Stimulated activated CD4-positive, alpha-beta T cell treated with anti-CD3 and anti-CD28 coated beads, Interleukin-12 subunit alpha, Interleukin-12 subunit beta, amount 100 ng/mL, for 48 hours (primary cell): ENCODE measurements at places on chromosomes 2 and 18.

DNA sequence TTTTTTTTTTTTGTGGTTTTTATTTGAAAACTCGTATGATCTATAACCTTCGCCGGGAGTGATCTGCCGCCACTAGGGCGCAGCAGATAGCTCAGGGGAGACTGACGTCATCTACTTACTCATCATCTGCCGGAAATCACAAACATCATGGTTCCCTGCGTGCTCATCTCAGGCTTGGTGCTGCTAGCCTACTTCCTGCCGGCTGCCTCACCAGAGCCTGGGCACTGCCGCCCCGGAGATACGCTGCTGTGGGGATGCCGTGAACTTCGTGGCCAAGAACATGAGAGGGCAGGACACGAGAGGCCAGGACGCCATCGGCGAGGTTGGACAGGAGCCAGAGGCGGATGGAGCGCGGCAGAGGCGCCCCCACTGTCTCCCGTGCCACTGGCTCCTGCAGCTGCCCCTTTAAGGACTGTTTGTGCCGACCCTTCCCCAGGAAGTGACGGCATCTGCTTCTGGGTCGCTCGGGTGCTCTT lies 68.8 kb downstream of the DOK6 start:
- DNase-seq = peak; percentile 20

- no peak for DNase-seq
Measured at GRCh38 chr2:110866045-110866444, 133.7 kb downstream of the ACOXL start.

DNA sequence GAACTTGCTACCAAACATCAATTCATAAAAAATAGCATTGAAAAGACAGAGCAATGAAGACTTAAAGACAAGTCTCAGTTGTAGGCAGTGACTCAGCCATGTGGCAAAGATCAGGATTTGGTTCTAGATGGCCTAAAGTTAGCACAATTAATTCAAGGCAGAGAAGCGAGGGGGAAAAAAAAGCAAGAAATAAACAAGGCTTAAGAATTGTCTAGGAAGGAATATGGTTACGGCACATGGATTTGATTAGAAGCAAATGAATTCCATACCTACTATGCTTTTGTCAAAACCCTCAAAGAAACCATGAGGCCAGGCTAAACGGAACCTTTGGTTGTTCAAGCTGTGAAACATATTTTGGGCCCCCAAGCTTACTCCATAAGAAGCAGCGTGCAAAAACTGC lies 362.2 kb upstream of the KCNH7 start:
- no peak for DNase-seq

DNA sequence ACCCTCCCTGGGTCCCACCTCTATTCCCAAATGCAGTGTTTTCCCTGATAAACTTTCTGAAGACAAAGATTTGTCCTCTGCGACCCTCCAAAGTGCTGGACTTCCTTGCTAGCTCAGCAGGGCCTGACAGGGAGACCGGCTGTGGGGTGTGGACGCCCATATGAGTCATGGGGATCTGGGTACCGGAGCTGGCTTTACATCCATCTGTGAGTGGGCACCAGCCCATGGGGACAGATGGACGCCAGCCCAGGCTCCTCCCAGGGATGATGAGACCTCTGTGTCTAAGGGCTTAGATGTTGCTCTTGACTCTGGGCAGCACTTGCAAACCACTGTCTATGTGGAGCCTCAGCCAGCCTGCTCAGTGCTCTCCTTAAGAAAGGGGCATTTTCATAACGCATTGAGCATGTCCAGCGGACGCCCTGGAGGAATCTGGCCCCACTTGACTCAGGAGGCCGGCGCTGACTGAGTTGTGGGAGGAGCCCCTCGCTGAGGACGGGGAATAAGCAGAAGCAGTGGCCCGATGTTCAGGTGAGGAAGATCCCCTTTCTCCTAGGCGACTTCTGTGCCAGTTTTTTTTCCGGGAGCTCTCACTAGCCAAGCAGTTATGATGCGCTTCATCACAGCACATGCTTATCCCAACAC lies 229.4 kb upstream of the MYT1L start:
- DNase-seq = no peak

DNA sequence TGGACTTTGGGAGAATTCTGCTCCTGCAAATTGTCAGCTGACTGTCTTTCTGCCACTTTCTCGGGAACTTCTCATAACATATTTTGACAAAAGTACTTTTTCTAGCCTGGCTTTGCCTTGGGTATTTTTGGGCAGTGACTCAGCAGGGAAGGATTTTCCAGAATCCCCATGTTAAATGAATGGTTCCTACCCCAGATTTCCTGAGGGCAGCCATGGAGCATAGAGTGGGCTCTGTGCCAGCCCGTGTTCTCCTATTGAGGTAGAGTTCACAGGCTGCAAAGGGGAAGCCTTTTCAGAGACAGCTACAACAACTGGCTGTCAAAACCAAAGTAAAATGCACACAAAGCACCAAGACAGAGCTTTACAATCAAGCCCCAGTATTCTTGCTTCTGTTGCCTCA lies 59.8 kb downstream of the BMP10 start:
- DNase-seq = no peak

DNA sequence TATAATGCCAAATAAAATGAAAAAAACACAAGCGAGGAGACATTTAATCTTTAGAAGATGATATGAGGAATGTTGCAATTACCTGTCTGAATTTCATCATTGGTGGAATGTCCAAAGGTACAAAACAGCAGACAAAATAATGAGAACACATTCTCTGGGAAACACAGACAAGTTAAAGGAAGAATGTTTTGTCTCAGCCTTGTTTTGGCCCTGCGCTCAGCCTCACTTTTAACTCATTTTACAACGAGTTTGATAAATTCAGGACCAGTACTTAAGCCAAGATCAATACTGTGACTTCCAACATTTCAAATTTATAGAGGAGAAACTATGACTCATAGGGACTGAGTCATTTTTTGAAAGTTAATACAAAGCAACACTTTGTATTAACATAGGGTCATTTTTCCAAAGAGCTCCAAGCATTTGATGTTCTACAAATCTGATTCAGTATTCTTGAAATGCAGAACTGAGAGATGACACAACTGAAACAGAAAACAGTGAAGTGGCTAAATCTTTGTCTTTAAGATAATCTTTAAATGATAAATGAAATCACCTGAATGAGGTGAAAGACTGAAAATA lies 833.2 kb upstream of the CHAC2 start:
- DNase-seq = no peak

DNA sequence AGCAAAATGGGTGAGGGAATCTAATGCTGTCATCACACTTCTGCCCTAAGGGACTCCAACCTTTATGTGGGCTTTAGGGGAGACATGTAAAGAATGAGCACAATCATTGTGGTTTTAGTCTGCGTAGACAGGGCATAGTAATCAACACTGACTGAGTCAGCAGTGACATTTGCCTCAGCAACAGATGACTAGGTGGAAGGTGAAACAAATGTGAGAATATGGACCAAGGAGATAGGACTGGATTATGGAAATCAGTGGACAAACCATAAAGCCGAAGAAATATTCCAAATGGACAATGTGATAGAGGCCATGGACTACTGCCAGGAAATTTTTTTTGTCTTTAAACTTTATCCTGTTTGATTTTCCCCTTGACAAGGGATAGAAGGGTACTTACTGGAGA lies 83.9 kb downstream of the PDK1 start:
- no peak for DNase-seq

DNA sequence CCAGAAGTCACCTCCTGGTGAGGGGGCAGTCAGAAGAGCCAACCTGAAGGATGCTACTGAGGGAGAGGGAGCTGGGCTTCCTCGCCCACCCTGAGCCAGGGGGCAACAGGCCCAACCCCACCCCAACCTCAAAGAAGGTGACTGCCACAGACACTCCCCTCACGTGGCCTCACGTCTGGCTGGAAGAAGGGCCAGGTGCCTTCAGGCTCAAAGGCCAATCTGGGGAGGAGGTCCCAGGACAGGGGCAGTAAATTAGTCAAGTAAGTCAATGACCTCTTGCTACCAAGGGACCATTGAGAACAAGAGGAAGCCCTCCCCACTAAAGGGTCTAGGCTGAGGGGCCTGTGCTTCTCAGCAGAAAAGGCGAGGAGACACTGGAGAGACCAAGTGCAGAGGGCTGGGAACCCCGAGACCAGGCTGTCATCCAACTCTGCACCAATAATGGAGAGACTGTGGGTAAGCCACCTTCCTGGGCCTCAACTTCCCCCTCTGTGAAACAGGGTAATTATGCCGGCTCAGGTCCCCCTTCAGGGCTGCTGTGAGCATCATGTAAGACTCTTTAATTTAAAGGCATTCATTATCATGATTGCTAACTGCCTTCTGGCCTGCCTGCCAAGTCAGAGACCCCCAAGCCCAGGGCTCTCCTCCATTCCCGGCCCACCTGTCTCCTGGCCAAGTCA lies 20.2 kb upstream of the TNS1 start:
- DNase-seq = no peak

DNA sequence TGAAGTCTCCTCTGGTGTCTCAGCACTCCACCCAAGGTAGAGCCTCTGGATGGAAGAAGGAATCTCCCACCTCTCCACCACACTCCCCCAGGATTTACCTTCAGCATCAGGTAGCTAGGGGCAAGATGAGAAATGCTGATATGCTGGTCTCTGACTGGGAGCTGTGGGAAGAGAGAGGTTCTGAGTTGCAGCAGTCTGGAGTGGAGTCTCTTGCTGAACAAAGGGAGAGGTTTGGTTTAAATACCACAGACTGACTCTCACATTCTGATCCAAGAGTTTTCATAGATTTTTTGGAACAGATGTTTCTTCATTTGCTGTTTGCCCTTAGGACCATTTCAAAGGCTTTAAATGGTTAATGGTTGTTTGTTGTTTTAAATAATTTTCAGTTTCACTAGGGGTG lies 1.1 kb upstream of the CFLAR start:
- no peak for DNase-seq

GRCh38 chr2:80153151-80153550 lies 151.4 kb downstream of the LRRTM1 start:
- no peak for DNase-seq

DNA sequence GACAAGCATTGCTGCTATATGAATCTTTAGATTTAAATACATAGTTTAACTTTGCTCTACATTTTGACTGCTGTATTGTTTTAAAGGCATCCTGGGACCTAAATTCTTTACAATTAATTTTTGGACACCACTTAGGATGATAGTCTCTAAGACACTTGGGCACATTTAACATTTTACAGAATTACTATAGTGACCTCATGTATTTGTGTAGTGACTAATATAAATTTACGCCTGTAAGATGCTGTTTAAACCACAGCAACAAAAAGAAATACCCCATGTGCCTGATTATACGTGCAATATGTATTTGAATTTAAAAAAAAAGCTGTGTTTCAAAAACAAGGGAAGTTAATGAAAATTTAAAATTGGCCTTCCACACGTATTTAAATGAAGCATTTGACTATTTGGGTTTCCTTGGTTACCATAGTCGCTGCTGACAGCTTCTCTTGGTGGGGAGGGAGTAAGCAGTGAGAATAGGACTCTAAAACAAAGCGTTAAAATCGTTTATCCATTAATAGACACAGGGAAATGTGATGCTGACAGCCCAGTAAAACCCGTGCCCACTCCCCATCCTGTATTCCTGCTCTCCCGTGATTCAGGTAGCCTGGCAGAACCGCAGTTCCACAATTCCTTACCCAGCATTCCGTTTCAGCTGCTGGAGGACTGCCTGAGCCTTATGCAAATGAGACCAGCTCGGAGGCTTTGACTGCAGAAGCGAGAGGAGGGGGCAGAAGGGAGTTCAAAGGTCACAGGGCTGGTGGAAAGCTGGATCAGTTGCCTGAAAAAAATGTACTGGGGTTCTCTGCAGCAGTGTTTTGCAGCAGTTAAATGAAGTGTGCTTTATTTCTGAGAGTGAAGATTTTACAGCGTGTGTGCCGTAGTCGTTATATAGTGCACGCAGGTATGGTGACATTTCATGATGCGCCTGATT lies 104.3 kb downstream of the CSRNP3 start:
- no peak for DNase-seq

DNA sequence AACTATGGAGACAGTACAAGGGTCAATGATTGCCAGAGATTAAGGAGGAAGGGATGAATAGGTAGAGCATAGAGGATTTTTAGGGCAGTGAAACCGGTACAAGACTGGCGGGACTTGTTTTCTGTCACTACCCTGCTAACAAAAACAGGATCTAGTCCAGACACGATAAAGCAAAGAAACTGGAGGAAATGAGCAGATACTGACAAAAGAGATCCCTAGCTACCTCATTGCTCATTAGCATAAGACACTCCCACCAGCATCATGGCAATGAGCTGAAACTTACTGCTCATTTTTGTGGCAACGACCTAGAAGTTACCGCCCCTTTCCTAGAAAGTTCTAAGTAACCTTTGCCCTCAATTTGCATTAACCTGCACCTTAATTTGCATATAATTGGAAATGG lies 131.2 kb downstream of the ETAA1 start:
- DNase-seq = no peak

- peak; percentile 15 for DNase-seq
Measured at GRCh38 chr2:38750011-38750890, 910 bp downstream of the SRSF7 start.

GRCh38 chr2:128076461-128077106 lies 14.4 kb upstream of the UGGT1 start:
- DNase-seq = no peak

DNA sequence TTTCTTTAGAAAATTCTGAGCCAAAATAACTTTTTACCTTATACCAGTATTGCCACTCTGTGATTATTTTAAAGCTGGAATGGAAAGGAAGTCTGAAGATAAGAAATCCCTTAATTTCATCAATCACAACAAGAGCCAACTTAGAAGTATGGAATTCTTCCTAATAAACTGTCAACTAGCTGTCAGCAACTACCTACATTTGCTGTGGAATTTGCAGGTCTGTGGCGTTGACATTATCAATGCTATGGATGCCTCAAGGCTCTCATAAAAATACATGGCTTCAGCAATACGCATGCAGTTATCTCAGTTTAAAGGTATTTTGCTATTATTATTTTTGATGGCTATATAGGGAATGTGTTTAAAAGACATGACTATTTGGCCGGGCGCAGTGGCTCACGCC lies 108.5 kb downstream of the ABCA12 start:
- no peak for DNase-seq

GRCh38 chr2:113716291-113716690 lies 40.2 kb downstream of the SLC35F5 start:
- no peak for DNase-seq
